ENCODE measurements at places on chromosomes 5 and 9.
A peak's percentile ranks its signal among the peaks of the same experiment; 100 is the strongest.

GRCh38 chr5:120405286-120405864, 58.7 kb upstream of the PRR16 start:
- peak; percentile 34 for DNase-seq

GRCh38 chr9:93658184-93658925, 82.0 kb downstream of the PHF2 start:
- no peak for DNase-seq

DNA sequence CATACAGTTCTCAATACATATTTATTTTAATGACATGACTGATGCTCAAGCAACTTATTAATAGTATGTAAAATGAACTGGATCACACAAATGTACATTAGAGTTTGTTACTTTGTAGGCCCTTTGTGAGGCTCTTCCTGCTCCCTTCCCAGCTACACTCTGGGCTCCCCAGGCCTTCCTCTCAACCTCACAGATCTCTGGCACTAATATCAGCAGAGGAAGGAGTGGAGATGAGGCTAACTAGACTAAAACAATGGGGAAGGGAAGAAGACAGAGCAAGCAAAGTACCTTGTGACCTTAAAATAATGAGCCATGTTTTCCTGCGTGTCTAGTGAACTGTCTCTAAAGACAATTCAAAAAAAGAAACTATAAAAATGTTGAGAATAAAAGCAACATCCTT, 30.3 kb upstream of the TEK start:
- peak; percentile 71 for DNase-seq

- peak; percentile 79 for DNase-seq
These were observed 1.3 kb upstream of the NNT start for GRCh38 chr5:43601454-43602260.

GRCh38 chr5:114054594-114054993, 307.3 kb upstream of the KCNN2 start:
- no peak for DNase-seq

- no peak for DNase-seq
These were observed 10.1 kb upstream of the FSD1L start for GRCh38 chr9:105437704-105438103.

DNA sequence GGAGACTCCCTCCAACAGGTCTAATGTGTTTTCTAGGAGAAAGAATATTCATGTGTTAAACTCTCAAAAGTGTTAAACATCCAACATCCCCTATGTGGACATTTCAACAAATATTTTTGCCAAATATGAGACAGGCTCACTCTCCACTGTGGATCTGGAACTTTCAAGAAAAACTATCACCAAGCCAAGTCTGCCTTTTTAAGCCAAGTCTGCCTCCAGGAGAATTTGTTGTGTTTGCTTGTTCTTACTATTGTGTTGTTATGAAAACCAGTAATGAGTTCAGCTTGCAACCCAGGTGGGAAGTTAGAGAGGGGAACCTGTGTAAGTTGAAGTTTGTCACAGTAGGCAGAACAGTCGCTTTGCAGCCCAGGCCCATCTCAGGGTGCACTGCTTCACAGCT, 228.1 kb downstream of the NFIB start:
- DNase-seq: no peak

DNA sequence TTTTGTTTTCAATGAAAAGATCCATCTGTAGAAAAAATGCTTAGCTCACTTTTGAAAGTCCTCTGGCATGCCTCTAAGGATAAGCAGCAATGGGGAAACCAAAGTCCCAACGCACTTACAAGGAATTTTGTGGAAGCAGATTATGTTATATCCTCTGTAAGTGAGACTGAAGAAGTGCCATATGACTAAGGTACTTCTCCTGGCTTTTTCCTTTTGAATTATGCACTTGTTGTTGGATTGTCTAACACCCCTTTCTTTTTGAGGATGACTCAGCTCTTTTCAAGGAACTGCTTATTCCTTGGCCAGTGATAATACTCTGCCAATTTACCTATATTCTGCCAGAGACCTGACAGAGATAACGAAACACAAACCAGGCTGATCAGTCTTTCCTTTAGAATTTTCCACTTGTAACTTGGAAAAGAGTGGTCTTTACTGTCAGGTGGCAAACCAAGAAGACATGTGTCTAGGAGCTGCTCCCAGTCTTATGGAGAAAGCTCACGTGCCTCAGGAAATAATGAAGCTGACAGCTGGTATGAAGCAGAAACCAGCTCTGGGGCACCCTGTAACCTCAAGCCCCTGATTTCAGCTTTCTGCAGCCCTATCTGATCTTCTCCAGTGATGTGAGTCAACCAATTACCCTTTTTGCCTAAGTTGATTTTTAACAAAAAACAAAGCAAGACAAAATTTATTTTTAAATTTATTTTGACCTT, 290.8 kb upstream of the FBXL7 start:
- DNase-seq: no peak

DNA sequence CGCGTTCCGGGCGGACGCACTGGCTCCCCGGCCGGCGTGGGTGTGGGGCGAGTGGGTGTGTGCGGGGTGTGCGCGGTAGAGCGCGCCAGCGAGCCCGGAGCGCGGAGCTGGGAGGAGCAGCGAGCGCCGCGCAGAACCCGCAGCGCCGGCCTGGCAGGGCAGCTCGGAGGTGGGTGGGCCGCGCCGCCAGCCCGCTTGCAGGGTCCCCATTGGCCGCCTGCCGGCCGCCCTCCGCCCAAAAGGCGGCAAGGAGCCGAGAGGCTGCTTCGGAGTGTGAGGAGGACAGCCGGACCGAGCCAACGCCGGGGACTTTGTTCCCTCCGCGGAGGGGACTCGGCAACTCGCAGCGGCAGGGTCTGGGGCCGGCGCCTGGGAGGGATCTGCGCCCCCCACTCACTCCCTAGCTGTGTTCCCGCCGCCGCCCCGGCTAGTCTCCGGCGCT, at the start of gene DAPK1:
TSS of gene DAPK1 (plus strand) at position 264 of the 442 bp plus-strand sequence. CDS start 1,211 bp downstream, outside the sequence.
- peak; percentile 89 for DNase-seq

DNA sequence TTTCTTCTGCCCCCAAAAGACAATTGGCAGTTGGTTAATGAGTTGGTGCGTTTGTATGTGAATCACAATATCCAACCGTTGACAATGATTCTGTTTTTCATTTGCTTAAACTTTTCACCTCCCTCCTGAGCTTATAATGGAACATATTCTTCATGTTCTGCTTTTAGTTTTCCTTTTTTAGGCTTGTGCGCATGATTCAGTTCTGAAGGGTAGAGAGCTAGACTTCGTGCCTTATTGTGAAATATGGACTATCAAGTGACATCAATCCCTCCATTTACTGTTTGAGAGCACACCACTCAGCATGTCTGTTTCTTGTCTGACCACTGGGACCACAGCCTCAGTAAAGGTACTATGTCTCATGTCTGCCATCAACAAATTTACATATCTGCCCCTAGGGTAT, 30.5 kb upstream of the LPAR1 start:
- no peak for DNase-seq

- no peak for DNase-seq
These were observed 47.0 kb upstream of the ZNF169 start for GRCh38 chr9:94212091-94212490.

DNA sequence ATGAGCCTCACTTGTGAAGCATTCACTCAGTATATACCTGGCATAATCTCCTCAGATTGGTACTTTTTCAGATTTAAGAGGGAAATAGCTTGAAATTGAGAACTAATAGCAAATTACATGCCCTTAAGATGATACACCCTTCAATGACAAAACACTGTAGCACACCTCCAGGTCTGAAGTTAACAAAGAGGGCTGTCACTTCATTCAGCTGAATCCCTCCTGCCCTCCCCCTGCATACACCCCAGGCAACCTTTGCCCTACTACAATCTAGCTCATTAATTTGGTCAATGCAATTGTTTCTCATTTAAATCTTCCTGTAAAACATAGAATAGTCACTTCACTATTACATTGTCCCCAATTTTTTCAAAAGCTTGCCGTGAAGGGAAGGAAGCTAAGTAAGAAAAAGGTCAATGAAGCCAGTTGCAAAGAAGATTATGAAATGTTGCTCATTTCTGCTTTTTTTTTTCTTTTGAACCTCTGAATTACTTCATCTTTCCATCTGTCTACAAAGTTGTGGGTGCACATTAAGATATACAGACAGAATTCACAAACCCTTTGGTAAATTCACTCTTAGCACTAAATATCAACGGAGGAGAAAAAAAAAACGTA, 294.8 kb upstream of the PTGER4 start:
- DNase-seq: no peak

DNA sequence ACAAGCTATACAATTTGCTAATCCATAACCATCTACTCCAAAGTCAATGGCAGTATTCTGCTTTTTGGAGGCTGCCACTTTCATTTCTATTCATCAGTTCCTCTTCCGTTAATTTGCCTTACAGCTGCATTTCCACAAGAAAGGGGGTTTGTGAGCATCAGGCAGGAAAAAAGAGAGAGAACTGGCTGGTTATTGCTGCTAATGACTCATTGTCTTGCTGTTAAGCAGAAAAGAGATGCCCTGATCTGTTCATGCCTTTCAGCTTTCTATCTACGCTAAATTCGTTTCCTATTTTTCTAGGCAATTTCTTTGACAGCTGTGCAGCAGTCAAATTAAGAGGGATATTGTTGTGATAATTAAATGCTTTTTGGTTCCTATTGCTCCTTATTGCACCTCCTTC, 65.9 kb upstream of the GNAQ start:
- no peak for DNase-seq

- DNase-seq: no peak
These were observed 1.8 kb upstream of the MYORG start for GRCh38 chr9:34378376-34379060.

Data from lung microvascular endothelial cell (primary cell).